ENCODE measurements at places on chromosomes 11 and 22.

DNA sequence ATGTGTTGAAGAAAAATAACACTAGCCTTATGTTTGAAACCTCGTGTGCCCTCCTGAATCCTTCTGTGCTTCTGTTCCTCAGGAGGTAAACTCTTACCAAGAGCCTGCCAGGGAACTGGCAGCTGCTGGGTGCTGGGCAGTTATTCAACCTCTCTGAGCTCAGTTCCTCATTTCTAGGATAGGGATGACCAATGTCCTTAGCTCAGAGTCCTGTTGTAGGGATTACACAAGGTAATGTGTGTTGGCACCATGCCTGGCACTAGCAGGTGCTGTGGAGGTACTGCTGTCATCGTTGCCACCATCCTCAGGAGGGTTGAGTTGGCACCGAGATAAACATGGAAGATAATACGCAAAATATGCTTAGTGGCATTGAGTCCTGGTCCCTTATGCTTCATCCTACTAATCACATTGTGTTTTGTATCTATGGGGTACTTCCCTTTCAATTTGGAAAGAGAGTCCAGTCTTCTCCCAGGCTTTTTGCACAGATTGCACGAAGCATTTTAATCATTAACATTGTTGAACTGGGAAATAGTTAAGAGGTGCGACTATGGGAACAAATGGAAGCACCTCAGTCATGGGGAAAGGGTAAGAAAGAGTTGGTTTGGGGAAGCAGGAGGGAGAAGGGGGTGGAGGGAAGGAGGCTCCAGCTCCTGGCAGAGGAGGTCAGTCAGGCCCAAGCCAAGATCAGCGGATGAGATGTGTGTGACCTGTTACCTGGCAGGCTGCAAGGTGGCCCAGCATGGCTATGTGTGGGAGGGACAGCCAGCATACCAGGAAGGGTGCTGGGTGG is 56.7 kb downstream of the CABIN1 start:
- no peak for DNase-seq

GRCh38 chr11:107307991-107308390 is 149.6 kb downstream of the CWF19L2 start:
- no peak for DNase-seq

GRCh38 chr22:49235463-49236300 is 592.0 kb downstream of the BRD1 start:
- no peak for DNase-seq

- DNase-seq: no peak
Measured at GRCh38 chr11:117687776-117688175, 109.2 kb downstream of the DSCAML1 start.

- DNase-seq: no peak
Measured at GRCh38 chr11:31617246-31617645, 107.7 kb downstream of the ELP4 start.

- peak; percentile 8 for DNase-seq
Measured at GRCh38 chr11:107427569-107428180, 29.9 kb downstream of the CWF19L2 start.

DNA sequence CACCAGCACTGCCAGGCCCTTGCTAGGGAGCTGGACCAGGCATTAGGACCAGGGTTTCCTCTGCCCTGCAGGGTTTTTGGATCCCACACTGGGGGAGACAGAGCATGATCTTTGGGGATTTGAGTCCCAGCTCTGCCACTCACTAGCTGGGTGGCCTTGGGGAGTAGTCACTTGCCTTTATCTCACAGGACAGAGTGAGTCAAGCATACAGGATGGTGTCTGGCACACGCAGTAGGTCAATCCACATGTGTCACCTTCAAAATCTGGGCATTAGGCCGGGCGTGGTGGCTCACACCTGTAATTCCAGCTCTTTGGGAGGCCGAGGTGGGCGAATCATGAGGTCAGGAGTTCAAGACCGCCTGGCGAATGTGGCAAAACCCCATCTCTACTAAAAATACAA is 2.7 kb downstream of the NEFH start:
- DNase-seq: no peak

- no peak for DNase-seq
Measured at GRCh38 chr11:72721689-72722049, 30.5 kb downstream of the ARAP1 start.

DNA sequence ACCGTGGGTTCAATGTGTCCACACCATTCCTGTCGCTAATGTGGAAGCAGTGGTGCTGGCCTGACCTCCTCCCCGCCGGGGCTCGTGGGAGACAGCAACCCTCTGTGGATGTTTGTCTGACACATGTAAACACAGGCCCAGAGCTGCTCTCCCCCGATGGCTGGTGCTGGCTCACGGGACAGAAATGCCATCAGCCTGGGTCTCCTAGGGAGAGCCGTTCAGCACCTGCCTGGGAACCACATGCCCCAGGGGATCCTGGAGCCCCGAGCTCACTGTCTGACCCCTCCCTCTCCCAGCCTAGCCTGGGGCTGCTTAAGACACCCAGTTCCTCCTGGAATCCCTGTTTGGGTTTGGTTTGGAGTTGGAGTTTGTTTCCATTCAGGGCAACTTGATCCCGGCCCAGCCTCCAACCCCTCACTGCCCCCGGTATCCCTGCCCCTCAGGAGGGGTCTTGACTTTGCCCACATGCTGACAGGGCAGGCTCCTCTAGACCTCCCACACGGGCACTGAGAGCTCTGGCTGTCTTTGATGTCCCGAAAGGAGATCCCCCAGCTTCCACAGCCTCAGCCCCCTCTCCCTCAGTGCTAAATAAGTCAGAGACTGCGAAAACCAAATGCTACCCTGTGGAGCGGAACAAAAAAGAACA is 50.9 kb upstream of the WNT11 start:
- DNase-seq: no peak

- DNase-seq: peak; percentile 89
Measured at GRCh38 chr11:73240190-73240781, 22.2 kb downstream of the P2RY2 start.

- no peak for DNase-seq
Measured at GRCh38 chr11:40315122-40315521, 1144.3 kb downstream of the LRRC4C start.

Measured in AG10803 (cell line).